NK-92 treated with Interleukin-12 subunit alpha and Interleukin-12 subunit beta, amount 100 ng/mL, for 24 hours (cell line): ENCODE measurements at places on chromosomes 16 and 17.

DNA sequence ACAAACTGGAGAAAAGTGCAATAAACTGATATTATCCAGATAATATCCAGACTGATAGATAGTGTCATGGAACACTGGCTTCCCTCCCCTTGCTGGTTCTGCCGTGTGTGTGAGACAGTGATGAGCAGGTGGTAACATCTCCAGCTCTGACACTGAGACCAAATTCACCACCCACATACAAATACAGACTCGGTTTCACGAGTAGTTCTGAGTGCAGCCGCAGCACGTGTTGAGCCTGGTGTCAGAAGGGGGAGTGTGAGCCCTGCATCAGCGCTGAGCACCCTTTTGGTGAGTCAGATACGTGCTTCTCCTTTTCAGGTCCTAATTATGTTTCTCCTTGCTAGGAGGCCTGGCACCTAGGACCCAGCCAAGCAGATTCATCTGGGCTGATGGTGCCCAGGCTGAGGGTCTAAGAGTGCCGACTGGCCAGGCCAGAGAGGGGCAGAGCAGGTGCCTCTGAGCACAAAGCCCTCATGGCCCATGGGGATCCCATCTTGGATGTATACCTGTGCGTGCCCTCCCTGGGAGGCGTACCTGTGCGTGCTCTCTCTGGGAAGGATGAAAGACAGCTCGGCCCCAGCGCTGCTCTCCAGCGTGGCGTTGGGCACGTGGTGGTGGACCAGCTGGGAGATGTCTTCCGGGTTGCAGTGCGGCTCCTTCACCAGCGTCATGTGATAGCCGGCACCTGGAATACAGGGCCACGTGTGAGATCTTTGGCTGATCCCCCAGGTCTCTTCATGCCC, 27.3 kb upstream of the RNPS1 start:
- DNase-seq: no peak

- no peak for DNase-seq
These were observed 13.3 kb upstream of the YWHAE start for GRCh38 chr17:1413281-1413791.

GRCh38 chr17:72311004-72311403, 190.2 kb downstream of the SOX9 start:
- DNase-seq: no peak

DNA sequence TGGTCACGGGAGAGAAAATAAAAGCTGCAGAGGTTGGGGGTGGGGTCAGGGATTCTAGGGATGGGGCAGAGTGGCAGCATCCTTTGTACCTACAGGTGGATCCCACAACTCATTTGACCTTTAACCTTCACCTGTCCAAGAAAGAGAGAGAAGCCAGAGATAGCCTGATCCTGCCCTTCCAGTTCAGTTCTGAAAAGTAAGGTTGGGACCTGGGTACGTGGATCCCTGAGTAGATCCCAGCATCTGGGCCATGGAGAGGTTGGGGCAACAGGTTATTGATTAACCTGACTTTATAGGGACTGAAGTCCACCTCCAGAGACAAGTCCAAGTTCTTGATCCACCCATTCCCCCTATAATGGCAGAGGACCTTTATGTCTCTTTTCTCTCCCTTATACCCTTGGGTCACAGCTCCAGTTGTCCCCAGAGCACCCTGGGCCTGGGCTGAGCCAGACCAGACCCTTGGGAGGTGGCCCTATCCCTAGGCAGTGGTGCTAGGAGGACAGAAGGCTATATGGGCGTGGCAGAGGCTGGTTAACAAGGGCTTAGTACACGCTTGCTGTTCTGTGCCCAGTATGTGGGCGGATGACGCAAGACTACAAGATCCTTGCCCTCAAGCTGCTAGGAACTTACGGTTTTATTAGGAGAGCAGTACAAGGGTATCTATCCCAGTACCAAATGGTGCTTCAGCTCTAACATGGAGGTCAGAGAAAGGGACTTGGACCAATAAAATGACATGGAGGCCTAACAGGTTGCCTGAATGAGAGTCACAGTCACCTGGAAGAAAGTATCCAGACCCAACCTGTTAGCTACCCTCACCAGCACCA, 3.3 kb downstream of the CLDN7 start:
- DNase-seq: no peak

DNA sequence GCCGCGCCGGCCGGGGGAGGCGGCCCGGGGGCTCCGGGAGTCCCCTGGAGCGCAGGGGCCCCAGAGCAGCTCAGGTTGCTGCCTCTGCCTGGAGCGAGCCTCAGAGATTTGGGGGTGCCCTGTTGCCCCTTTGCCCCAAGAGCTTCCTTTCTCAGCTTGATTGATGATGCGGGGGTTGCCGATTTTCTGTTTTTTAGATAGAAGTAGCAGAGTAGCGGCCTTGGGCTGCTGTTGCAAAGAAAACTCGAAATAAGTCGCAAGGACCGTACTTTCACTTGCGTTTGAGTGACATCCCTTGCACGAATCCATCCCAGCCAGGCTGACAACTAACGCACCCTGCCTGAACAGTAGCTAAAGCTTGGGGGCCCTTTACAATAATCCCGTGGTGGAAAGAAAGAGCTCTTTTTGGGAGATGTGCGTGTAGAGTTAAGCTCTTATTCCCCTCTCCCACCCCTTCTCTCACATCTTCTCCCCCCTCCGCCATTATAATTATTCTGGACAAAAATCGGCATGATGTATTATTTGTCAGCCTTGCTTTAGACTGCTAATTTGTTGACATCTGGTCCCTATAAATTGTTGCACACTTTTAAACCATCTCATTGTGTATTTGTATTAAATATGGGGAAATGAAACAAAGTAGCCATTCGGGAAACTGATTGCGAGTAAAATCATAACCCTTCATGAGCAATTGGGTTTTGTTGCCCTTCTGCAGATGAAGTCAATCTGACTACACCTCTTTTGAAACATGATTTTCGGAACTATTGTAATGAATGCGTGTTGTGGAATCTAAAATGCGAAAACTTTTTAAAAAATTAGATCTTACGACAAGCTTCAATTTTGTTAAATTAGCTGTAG, 873 bp downstream of the USP10 start:
- no peak for DNase-seq

GRCh38 chr17:74342224-74342623, 16.2 kb downstream of the KIF19 start:
- no peak for DNase-seq
